Midbrain (tissue), 1 donor: ENCODE measurements at places on chromosomes 3 and 15.

DNA sequence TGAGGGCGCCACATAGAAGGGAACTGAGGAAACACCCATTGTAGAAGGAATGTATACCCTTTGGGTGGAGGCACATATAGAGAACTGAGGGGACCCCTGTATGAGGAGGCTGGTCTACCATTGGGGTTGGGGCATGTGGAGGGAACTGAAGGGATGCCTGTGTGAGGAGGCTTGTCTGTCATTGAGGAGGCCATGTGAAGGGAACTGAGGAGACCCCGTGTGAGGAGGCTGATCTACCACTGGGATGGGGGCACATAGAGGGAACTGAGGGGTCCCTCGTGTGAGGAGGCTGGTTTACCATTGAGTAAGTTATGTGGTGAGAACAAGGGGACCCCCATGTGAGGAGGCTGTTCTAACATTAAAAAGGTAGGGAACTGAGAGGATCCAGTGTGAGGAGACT lies 156.1 kb downstream of the FBLN2 start:
- no peak for DNase-seq

GRCh38 chr3:1979961-1980615 lies 118.6 kb upstream of the CNTN4 start:
- no peak for DNase-seq

DNA sequence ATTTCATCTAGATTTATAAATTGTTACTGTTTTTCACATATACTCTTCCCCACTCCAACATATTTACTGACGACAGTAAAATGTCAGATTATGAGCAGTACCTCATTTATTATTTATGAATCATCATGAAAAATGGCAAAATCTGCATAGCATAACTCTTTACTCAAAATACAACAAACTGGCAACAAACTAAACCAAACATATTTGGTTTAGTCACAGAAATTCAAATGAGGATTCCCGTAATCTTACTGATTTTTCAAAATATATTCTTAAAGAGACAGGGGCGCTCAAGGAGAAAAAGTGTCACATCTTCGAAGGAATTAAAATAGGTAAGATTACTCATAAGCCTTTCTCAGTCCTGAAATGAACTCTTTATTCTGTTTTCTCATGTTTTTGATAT lies 3.0 kb upstream of the GPR87 start:
- no peak for DNase-seq

GRCh38 chr3:123499322-123499721 lies 50.4 kb upstream of the ADCY5 start:
- DNase-seq: no peak

DNA sequence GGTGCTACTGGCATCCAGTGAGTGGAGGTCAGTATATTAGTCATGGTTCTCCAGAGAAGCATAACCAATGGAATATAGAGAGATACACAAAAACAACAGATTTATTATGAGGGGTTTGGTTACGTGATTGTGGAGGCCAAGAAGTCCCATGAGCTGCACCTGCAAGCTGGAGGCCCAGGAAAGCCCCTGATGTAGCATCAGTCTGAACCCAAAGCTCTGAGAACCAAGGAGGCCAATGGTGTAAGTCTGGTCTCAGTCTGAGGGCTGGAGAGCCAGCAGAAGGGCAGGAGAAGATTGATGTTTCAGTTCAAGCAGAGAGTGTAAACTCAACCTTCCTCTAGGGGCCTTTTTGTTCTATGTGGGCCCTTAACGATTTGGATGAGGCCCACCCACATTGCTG lies 144.1 kb downstream of the KLF13 start:
- no peak for DNase-seq
